ENCODE measurements at places on chromosomes 1 and 21. TPM values are rescaled to one million over a fixed set of nuclear protein-coding genes. Genes with fewer than 3 reads are reported as not detected.
A peak's percentile ranks its signal among the peaks of the same experiment; 100 is the strongest.

The IGSF3 gene
- polyA plus RNA-seq, result not detected

The PGD gene
- polyA plus RNA-seq, result 37.3 TPM

The CTSS gene
- 146 TPM for polyA plus RNA-seq

The CLCA4 gene
- polyA plus RNA-seq, result not detected

The NBPF4 gene
- not detected for polyA plus RNA-seq

The CD1B gene
- polyA plus RNA-seq, result not detected

The DCST1 gene
- polyA plus RNA-seq, result not detected

The INAVA gene
- polyA plus RNA-seq, result not detected

The GNG4 gene
- not detected for polyA plus RNA-seq

The CELF3 gene
- not detected for polyA plus RNA-seq

DNA sequence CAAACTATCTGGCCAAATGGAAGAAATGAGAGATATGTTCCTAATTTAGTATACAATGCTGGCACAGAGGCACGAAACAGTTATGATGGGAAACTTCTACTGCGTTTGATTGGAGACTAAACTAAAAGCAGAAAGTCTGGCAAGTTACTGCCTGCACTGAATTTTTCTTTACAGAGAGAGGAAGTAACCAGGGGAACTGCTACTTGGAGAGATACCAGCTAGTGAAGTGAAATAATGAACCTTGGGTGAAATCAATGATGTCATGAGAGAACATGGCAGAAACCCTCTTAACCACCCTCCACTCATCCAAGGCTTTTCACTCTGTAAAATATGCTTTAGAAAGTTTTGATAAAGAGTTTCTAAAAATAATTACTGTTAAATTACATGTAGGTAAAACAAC lies 29.3 kb downstream of the NIBAN1 start:
- no peak for DNase-seq

DNA sequence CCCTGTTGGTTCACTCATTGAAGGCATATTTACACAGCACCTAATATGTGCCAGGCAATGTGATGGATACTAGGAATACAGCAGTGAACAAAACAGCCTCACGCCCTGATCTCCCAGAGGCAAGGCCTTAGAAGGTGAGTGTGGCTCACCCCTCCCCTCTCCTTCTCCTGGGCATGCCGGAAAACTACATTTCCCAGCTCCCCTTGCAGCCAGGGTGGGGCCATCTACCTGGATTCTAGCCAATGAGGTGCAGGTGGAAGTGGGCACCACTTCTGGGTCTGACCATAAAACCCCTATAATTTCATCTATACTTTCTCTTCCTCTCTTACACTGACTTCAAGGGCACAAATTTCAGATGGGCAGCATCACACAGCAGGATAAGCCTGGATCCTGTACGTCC lies 63.8 kb downstream of the FBXO2 start:
- DNase-seq, result no peak

GRCh38 chr1:53131590-53131938 lies 10.9 kb downstream of the SLC1A7 start:
- no peak for DNase-seq

- DNase-seq, result no peak
Observed at GRCh38 chr1:22376976-22377375, 74.7 kb upstream of the ZBTB40 start.

DNA sequence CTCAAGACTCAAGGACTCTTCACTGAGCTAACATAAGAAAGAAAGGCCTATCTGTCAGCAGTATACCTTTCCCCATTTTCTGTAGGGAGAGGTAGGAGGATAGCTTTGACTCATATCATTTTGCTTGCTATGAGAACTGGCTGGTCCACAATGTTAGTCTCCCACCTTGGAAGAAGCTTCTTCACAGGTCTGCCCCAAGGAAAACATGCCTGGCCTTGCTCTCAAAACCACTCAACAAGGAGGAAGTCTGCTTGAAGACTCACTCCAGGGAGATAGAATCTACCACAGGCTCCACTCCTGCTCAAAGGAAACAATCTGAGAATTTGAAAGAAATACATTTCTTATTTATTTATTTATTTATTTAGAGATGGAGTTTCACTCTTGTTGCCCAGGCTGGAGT lies 29.5 kb upstream of the LAMC1 start:
- DNase-seq, result no peak

DNA sequence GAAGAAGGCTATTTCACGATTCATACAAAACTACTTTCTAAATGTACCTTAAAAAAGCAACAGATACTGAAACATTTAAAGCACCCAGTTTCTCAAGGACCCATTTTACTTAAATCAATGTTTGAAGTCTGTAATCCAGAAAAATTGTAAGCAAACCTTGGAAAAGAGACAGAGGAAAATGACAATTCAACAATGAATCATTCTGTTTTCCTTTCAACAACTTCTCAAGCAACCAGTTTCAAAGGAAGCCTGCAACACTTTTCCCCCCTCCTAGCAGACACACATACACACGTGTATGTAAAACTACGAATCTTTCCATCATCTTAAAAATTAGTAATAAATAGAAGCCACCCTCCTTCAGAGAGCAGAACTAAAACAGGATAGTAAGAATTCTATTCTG lies 1.2 kb downstream of the RERE start:
- no peak for DNase-seq

DNA sequence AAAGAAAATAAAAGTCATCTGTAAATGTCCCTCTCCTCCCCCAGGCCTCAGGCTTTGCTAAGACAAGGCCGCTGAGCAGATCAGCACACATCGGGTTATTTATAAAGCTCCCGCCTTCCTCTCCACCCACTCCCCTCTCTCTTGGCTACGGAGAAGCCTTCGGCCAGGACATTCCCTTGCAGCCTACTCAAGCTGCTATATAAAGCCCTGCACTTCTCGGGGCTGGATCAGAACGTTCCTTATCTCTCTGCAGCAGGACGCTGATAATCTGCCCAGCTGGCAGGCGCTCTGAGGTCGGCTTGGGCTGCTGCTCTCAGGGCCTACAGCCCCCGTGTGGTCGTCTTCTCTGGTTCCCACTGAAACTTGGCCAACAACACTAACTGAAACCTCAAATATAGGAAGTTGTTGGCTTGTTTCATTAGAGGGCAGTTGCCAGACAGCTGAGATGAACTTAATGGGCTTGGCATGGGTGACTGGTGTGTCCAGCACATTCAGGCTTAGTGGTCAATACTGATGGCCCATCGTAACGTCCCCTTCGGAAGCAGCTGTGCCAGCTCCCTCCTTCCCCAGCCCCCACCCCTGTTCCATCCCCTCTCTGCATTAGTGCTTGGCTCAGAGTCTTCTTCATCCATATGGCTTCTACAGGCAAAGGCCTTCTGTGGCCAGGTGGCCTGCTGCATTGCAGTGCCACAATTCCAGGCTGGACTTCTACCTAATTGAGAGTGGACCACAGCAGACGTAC lies 64.6 kb downstream of the IER5 start:
- no peak for DNase-seq

DNA sequence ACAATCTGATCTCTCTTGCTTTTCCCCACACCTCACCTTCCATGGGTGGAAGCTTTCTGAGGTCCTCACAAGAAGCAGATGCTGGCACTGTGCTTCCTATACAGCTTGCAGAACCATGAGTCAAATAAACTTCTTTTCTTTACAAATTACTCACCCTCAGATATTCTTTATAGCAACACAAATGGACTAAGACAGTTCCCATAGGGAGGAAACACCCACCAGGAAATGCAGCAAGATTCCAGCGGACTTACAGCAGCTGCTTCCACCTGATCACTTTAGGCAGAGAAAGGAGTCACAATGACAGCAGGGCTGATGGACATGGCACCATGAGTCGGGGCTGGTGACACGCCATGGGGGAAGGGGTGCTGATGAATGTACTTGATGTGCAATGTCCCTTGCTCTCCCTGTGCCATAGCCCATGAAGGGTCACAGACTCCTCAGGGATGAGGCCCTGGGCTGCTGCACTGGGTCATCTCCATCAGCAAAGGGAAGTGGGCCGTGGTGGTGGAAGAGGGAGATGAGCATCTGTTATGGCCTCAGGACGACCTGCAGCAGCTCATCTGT lies 53.9 kb downstream of the PRSS38 start:
- DNase-seq, result no peak

GRCh38 chr1:3349161-3349967 lies 105.1 kb upstream of the ARHGEF16 start:
- DNase-seq, result no peak

- no peak for DNase-seq
Observed at GRCh38 chr1:97923811-97924210, 3.0 kb upstream of the DPYD start.

DNA sequence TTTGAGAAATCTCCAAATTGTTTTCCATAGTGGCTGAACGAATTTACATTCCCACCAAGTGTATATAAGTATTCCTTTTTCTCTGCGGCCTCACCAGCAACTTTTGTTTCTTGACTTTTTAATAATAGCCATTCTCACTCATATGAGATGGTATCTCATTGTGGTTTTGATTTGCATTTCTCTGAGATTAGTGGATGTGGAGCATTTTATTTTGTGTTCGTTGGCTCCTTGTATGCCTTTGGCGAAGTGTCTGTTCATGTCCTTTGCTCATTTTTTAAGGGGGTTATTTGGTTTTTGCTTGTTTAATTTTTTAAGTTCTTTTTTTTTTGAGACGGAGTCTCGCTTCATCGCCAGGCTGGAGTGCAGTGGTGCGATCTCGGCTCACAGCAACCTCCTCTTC lies 45.1 kb upstream of the MPC2 start:
- DNase-seq, result no peak

DNA sequence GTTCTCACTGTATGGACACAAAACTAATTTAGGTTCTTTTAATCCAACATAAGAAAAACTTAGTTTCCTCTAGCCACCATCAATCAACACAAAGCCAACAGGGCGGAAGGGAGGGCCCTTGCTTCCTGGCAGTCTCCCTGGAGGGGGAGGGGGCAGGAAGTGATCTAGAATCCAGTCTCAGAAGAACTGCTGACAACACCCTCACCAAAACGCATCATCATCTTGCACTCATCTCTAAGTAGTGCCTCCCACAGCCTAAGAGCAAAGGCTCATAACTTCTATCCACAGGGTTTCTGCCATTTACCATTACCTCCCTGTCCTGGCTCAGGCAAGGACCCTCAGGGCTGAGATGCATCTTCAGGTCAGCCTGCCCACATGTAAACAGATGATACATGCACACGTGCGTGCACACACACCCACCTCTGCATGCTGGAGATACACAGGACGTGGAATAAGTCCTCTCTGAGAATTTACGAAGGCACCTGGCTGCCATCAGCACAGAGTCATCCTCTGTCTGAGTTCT lies 20.5 kb downstream of the HIVEP3 start:
- peak; percentile 89 for DNase-seq

Measured in CD4-positive, alpha-beta memory T cell (primary cell).